ENCODE measurements at places on chromosomes 1 and 21.

GRCh38 chr1:100152271-100152670, 19.3 kb downstream of the TRMT13 start:
- peak; percentile 40 for DNase-seq

DNA sequence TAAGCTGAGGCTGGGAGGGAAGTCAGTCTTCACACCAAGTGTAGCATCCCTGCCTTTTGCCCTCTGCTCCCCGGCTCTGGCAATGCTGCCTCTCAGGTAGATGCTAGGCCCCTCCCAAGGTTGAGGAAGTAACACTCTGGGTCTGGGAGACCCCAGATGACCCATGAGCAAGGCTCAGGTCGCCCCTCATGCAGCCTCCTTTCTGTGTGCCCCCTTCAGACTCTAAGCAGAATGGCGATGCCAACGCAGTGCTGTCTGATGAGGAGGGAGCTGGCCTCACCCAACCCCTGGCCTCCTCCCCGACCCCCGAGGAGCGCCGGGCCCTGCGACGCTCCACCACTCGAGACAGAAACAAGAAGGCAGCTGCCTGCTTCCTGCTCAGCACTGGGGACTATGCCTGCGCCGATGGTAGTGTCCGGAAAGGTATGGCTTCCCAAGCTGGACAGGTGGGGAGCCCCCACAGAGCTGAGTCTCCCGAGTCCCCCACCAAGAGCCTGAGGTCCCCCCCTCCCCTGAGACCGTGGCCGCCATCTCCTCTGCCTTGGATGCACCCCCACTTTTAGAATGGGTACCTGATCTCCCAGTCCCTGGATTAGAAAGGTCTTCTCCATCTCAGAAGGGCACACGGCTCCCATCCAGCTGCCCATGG, 15.8 kb downstream of the KCNC4 start:
- no peak for DNase-seq

GRCh38 chr1:188343914-188344313, 1515.2 kb downstream of the PLA2G4A start:
- no peak for DNase-seq

GRCh38 chr1:172977296-172978017, 73.3 kb downstream of the TNFSF18 start:
- peak; percentile 56 for DNase-seq

DNA sequence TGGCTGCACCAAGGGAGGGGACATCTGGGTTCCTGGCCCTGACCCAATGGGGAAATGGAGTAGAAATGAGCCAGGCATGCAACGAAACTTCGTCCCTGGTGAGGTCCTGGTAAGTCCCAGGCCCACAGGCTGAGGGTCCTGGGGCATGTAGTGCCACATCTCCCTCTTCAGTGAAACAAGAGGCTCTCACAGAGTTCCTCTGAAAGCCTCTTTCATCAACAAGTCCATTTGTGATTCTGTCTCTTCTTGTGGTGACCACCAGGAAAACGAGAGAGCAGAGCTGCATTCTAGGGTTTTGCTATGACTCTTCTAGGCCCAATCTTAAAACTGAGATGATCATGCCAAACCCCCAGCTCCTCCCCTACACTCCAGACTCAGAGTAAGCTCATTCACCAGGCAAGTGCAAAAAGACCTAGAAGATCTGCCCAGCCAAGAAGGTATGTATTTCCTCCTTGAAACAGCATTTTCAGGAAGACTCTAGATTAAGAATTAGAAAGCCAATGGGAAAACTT, 24.3 kb upstream of the RNF220 start:
- DNase-seq: no peak

- no peak for DNase-seq
Measured at GRCh38 chr1:226482196-226482595, 66.4 kb upstream of the STUM start.

DNA sequence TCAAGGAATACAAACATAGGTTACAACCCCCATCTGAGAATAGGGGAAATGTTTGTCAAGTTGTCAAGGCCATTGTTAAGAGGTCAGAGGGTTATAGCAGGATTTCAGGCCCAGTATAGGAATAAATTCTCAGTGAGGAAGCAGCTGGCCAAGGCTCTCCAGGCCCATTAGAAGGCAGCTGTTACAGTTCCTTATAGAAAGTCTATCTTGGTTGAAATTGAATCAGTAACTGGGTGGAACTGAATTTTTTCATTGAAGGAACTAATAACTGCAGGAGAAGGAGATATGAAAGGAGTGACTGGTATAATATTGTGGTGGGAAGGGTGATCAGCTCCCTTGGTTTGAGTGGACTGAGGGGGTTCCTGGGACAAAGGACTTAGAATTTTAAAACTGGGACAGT, 134.1 kb downstream of the CYYR1 start:
- no peak for DNase-seq

DNA sequence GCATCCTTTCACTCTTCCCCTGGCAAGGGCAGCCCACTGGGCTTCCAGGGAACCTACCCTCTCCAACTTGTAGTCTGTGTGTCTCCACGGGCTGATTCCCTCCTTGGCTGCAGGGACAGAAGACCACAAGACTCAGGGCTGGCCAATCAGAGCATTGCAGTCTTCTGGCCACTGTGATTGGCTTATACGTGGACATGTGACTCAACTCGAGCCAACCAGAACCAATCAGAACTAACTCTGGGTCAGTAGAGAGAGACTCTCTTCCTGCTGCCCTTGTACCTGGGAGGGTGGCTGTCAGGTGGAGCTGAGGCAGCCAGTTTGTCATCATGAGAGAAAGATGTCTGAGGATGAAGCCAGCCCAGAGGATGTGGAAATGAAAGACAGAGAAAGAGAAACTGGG, 64.0 kb downstream of the DHRS3 start:
- DNase-seq: no peak

GRCh38 chr1:27348861-27349783, 7.3 kb downstream of the SYTL1 start:
- no peak for DNase-seq

DNA sequence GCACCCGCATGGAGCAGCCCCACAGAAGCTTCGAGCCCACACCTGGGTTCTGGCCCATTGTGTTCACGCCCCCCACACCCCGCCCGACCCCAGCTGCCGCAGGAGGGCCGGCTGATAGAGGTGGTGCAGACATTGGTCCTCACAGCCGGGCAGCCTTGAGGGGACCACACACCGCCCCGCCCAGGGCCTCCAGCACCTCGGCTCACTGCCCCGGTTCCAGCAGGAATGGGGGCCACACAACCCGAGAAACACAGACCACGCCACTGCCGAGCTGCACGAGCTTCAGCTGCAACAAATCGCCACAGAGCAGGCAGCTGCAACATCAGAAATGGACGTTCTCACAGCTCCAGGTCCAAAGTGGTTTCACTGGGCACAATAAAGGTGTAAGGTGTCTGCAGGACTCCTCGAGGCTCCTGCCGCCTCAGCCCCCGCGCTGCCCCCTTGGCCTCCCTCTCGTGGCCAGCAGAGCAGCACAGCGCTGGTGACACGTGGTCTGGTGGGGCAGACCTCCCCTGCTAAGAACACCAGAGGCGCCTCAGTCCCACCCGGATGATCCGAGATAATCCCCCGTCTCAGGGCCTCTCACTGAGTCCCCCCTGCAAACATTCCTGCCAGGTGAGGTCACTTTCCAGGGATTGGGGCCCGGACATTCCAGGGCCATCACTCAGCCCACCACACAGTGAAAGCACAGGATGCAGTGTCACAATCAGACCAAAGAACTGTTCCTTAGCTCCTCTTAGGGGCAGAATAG, 62.3 kb upstream of the ADARB1 start:
- no peak for DNase-seq

GRCh38 chr1:232249861-232250777, 379.8 kb downstream of the SIPA1L2 start:
- DNase-seq: no peak

- no peak for DNase-seq
Measured at GRCh38 chr1:65890201-65890843, 97.6 kb downstream of the PDE4B start.

DNA sequence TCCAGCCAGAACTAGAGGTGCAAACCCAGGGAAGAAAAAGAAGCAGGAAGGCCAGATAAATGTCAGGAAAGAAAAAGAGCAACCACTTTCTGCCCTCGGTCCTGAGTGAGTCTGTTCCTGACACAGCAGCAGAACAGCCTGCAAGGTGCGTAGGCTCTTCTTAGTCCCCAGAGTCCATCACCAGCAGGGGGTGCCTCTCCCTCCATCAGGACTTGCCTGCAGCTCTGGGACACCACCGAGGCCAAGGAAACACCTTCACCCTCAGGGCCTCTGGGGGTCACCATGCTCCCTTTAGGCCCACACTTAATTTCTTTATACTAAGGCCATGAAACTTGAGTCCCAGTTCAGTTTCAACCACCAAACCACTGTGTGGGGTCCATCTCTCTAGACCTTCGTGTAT, 43.7 kb upstream of the NFASC start:
- no peak for DNase-seq

All from inflammatory macrophage (primary cell).